Naive thymus-derived CD8-positive, alpha-beta T cell (primary cell): ENCODE measurements at places on chromosomes 2 and 18. TPM values are rescaled to one million over a fixed set of nuclear protein-coding genes. Genes with fewer than 3 reads are reported as not detected.

GRCh38 chr2:54274781-54275242, 18.8 kb upstream of the TSPYL6 start:
- DNase-seq, result no peak

DNA sequence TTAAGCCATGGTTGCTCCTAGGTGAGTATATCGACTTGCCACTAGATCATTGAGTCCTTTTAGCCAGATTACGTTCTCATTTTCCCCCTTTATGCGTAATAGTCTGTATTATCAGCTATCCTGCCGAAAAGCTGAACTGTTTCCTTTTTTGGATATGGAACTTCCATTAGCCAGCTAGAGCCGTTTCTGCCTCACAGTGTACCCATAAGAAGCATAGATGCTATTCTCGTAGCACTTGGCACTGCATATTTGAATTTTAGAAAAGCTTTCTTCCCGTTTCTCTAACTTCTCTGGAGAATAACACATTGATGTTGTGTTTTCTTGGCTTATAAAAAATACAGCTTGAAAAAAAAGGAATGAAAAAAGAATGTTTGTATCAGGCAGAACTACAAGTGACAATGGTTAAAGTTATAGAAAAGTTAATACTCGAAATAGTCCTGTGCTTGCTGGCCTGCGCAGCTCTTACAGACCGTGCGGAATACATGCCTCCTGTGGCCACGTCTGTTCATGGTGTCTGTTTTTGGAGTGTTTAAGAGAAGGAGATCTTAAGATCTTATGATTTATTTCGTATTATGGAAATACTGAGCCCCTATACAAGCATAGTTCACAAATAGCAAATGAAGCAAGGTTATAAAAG, 710 bp downstream of the DUSP19 start:
- no peak for DNase-seq

PAX8 gene
- total RNA-seq, result 0.82 TPM

DNA sequence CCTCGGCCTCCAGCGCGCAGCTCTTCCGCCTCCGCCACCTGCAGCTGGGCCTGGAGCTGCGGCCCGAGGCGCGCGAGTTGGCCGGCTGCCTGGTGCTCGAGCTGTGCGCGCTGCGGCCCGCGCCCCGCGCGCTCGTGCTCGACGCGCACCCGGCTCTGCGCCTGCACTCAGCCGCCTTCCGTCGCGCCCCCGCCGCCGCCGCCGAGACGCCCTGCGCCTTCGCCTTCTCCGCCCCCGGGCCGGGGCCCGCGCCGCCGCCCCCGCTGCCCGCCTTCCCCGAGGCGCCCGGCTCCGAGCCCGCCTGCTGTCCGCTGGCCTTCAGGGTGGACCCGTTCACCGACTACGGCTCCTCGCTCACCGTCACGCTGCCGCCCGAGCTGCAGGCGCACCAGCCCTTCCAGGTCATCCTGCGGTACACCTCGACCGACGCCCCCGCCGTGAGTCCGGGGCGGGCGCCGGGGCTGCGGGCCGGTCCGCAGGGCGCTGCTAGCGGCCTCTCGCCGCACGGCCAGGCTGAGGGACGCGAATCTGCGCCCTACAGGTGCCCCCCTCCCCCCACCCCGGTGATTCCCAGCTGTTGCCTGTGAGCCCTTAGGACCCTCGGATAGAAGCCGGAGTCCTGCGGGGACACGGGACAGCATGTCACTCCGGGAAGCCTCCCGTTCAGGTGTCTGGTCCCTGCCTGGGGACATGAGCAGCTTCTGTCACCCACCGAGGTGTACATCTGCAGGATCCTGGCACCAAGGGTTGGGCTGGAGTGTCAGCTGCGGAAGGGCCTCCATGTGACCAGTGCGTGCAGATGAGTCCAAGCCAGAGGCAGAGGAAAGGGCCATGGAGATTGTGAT, 616 bp downstream of the RNPEPL1 start:
- DNase-seq, result peak; percentile 70

INHBB gene
- total RNA-seq, result not detected

POTEI gene
- not detected for total RNA-seq

- peak; percentile 75 for DNase-seq
Observed at GRCh38 chr18:79681484-79682387, 2.1 kb downstream of the CTDP1 start.

- DNase-seq, result no peak
Observed at GRCh38 chr2:132538331-132538855, 121.8 kb downstream of the GPR39 start.

GRCh38 chr2:103161456-103162289, 399.8 kb downstream of the TMEM182 start:
- DNase-seq, result no peak

GRCh38 chr18:62399276-62399675, 74.2 kb downstream of the TNFRSF11A start:
- no peak for DNase-seq

HOXD12 gene
- total RNA-seq, result not detected

RAD51AP2 gene
- not detected for total RNA-seq

DNA sequence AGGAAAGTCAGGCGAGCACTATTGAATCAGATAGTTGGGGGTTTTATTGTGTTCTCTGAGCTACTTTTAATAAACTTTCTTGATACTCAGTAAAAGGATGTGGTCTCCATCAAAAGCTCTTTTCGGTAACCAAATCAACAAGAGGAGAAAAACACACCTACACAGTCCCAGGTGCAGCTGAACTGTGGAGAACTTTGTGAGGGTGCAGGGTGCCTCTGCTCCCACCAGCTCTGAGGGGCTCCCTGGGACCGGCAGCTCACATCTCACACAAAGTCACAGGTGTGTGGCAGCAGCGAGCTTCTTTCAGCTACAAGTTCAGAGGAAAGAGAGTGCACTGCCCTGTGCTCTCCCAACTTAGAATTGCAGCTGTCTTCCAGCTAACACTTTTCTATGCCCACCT, 650.4 kb downstream of the RNF144A start:
- peak; percentile 53 for DNase-seq

- DNase-seq, result no peak
Observed at GRCh38 chr2:234146087-234146826, 95.8 kb downstream of the SPP2 start.

GNLY gene
- total RNA-seq, result 7.3 TPM
